GM13977 (cell line): ENCODE measurements at places on chromosomes 11 and 22.

DNA sequence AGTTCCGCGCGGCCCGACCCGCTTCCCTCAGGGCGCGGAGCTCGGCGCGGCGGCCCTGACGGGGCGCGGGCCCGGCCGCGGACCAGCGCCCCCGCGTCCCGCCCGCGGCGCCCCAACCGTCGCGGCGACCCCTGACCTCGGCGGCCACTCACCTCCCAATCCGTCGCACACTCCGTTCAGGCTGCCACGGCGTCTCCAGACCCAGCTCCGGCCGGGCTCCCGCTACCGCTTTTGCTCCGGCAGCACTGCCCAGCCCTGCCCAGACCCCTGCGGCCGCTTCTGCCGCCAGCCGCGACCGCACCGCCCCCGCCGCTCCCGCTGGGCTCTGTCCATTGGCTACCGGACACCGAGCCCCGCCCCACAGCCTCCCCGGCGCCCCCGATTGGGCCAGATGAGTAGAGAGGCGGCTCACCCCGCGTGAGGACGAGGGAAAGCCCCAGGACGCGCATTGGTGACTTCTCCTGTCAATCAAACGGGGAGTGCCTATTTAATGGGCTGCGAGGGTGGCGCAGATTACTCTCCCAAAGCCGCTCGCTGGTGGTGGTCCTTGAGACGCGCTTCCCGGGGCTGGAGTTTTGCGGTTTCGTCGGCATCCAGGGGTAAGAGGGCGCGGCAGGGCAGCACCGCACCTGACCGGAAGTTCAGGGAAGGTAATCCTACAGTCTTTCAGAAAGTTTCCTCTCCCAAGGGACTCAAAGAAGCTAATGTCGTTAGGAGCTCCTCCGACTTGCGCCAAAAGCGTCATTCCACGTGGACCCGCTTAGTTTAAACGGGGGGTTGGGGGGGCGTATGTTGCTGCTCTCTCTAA lies at the start of gene PACSIN2:
PACSIN2 (minus strand) TSS at position 281 of the 808 bp plus-strand sequence. CDS start 103,069 bp downstream, outside the sequence.
- DNase-seq, result peak; percentile 99

- no peak for DNase-seq
These were observed 29.5 kb upstream of the ANO5 start for GRCh38 chr11:22163394-22163797.

DNA sequence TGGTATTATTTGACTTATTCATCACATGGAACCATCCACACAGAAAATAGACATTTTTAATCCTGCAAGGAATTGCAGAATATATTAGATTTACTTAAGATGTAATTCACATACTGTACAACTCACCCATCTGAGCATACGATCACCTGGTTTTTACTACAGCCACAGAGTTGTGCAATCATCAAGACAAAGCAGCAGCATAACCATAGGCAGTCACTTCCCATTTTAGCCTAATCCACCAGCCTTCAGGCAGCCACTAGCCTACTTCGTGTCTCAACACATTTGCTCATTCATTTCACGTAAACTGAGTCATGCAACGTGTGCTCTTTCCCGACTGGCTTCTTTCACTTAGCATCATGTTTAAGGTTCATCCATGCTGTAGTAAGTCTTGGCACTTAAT lies 23.0 kb downstream of the PIWIL3 start:
- DNase-seq, result no peak

GRCh38 chr11:66835768-66836405 lies 7.4 kb upstream of the RCE1 start:
- DNase-seq, result no peak

GRCh38 chr22:41782751-41783150 lies 17.7 kb upstream of the CCDC134 start:
- no peak for DNase-seq

GRCh38 chr22:48929276-48929790 lies 898.3 kb downstream of the BRD1 start:
- no peak for DNase-seq

DNA sequence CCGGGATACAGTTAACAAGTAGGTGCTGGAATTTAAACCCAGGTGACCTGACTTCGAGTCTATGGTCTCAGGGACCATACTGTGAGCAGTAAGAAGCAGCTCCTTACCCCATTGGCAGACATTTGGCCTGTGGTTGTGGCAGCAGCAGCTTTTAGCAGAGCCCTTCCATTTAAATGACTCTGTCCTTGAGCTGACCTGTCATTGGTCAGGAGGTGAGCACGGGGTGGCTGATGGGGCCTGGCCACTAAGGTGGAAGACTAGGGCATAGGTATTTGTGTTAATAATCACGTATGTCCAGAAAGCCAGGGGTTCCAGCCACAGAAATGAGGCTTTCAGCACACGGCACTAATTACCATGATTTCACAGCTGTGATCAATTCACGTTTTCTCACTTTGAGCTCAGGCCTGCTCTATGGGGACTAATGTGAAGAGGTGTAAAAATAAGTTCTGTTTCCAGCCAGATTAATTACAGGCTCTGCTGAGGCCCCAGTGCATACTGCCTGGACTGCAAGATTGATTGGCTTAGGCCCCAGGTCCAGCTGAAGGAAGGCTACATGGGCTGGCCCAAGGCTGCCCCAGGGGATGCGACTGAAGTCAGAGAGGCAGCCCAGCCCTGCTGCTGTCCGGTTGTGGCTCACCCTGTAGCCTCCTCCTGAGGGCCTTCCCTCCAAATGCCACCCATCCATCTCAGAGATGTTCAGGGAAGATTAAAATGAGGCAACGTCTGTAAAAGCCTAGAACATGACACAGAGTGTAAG lies 76.0 kb downstream of the FDX1 start:
- DNase-seq, result no peak

DNA sequence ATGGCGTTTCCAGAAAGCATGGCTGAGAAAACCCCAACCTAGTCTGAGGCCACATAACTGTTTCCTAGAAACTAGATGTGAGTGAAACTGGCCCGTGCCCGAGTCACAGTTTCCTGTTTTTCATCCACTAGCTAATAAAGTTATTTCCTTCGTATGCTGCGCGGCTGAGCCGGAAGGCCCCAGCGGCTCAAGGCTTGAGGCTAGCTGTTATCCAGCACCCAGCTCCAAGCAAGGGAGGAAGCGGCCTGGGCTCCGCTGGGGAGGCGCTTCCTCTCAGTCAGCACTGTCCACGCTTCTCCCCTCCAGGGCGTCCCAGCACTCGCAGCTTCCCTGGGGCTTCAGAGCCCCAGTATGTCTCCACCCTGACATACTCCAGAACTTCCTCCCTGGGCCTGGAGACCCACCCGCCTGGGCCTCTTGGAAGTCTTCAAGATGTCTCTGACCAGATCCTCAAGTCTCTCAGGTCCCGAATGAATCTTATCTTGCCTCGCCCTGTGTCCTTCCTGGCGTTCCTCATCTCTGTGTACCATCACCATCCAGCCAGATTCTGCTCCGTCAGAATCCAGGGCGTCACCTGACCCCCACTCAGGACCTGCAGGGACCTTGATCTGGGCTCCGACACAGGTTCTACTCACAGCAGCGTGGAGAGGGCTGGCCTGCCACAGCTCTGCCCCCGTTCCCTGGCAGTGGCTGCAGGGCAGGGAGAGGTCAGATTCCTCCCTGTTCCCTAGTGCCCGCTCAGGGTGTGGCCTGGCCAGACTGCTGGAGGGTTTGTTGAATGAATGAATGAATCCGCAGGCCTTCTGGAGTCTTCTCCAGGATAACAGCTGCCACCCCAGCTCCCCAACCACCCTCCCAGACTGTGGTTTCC lies 81.9 kb downstream of the LRRC32 start:
- DNase-seq, result no peak

GRCh38 chr11:7098235-7098832 lies 9.5 kb downstream of the RBMXL2 start:
- peak; percentile 54 for DNase-seq
